ENCODE measurements at places on chromosomes 11 and 22.

- no peak for DNase-seq
Measured at GRCh38 chr11:112300094-112300786, 39.6 kb upstream of the PLET1 start.

DNA sequence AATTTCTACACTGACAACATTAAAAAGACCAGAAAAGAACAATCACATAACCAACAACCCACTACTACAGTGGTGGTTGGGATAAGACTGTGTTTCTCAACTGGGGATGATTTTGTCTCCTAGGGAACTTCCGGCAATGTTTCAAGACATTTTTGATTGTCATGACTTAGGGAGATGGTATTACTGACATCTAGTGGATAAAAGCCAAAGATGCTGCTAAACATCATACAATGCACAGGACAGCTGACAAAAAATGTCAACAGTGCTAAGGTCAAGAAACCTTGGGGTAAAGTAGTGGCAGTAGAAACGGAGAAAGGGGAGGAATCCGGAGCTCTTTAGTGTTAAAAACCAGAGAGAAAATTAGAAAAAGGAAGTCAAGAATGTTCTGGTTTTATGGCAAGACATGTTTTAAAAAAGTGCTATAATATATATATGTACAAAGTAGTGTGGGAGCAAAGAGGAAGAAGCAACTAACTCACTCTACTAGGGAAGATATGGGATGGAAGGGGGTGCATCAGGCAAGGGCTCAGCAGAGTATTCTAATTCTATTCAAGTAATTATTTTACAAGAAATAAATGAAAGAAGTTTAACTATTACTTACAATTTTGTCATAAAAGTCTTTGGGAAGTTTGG, 37.2 kb downstream of the CKAP5 start:
- DNase-seq = no peak

GRCh38 chr22:37701141-37701786, 4.4 kb downstream of the TRIOBP start:
- DNase-seq = no peak

DNA sequence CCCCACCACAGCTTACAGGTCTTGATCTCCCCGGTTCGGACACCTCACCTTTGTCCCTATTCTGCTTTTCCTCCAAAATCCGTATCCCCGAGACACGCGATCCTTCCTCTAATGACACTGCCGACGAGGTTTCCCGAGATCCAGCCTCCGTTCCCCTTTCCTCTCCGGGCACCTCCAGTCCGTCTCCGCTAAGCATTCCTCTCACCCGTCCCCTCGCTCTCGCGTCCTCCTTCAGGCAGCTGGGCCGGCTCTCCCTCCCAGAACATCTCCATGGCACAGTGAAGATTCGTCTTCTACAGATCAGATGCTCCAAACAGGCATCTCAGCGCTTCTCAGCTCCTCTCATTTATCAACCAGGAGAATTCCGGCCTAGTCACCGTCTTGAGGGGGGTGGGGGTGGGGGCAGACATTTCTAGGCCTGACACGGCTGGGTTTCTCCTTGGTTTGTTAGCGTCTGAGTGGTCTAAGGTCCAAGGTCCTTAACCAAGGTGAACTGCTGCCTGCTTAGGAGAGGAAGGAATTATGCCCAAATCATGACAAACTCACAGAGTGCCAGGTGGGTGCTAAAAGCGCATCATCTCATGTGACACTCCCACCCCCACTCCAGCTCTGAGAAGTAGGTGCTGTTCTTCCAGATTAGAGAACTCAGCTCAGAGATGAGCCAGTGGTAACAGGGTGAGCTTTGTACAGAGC, at the start of gene SPTBN2:
SPTBN2 (minus strand) TSS at position 524 of the 693 bp plus-strand sequence. CDS start 7,976 bp downstream, outside the sequence.
- DNase-seq = no peak

DNA sequence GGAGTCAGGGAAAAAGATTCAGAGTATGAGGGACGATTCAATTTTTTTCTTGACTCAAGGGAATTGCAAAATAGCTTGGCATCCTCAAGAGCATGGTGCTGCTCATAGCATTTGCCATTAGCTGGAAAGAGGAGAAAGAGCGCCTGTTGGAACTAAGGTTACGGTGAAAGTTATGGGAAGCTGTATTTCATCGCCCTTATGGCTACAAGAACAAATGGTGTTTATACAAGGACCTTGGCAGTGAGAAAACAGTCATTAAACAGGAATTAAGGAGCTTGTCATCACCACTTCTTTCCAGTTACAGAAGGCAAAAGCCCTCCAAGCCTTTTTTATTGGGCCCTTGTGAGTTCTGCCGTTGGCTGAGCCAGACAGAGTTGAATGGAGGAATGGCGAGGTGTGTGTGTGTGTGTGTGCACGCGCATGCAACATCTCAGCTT, 74.2 kb downstream of the ALX4 start:
- no peak for DNase-seq

- no peak for DNase-seq
Measured at GRCh38 chr11:125398475-125398874, 97.6 kb downstream of the FEZ1 start.

DNA sequence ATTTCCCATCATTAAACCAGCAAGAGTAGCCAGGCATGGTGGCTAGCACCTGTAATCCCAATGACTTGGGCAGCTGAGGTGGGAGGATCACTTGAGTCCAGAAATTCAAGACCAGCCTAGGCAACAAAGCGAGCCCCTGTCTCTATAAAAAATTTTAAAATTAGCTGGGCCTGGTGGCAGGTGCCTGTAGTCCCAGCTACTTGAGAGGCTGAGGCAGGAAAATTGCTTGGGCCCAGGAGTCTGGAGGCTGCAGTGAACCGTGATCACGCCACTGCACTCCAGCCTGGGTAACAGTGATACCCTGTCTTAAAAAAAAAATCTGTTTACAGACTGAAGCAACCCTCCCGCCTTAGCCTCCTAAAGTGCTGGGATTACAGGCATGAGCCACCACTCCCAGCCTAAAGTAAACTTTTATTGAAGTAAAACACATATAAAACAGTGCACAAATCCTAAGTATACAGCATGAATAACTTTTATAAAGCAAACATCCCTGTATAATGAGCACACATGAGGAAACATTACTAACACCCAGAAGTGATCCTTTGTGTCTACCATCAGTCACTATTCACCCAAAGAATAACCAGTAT, 12.6 kb downstream of the UCP3 start:
- no peak for DNase-seq

GRCh38 chr11:88520391-88520790, 182.9 kb upstream of the CTSC start:
- DNase-seq = no peak

- DNase-seq = no peak
Measured at GRCh38 chr11:79520086-79520485, 79.3 kb upstream of the TENM4 start.

- DNase-seq = no peak
Measured at GRCh38 chr11:7692426-7692825, 13.9 kb downstream of the OVCH2 start.

GRCh38 chr11:97363331-97363730, 973.5 kb downstream of the JRKL start:
- no peak for DNase-seq

DNA sequence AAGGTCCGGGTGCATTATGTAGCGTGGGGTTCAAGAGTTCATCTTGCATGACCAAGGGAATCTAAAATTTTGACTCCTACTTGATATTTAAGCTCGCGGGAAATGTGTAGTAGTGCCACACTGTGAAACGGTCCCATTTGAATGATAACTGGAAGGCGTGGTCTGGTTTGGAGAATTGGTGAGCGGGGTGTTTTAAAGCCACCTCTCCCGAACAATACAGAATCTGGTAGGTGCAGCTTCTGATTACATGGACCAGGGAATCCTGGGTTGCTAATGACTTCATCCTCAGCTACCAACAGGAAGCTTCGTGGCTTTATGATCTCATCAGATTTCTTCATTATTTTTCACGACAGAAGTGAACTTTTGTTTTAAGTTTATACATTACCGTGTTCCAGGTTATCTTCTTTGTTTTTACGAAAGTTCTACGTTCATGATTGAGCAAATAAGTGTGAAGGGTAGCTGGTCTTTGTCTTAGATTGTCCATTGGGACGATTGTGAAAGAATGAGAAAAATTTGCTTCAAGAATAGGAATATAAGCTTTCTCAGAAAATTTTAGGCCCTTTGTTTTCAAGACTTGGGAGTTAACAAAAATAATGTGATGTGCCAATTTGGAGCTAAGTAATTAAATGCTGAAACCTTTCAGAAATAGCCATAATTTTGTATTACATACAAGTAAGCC, 1.7 kb downstream of the QSER1 start:
- DNase-seq = peak; percentile 9

GRCh38 chr11:18608376-18608775, 8.8 kb downstream of the MISFA start:
- no peak for DNase-seq

DNA sequence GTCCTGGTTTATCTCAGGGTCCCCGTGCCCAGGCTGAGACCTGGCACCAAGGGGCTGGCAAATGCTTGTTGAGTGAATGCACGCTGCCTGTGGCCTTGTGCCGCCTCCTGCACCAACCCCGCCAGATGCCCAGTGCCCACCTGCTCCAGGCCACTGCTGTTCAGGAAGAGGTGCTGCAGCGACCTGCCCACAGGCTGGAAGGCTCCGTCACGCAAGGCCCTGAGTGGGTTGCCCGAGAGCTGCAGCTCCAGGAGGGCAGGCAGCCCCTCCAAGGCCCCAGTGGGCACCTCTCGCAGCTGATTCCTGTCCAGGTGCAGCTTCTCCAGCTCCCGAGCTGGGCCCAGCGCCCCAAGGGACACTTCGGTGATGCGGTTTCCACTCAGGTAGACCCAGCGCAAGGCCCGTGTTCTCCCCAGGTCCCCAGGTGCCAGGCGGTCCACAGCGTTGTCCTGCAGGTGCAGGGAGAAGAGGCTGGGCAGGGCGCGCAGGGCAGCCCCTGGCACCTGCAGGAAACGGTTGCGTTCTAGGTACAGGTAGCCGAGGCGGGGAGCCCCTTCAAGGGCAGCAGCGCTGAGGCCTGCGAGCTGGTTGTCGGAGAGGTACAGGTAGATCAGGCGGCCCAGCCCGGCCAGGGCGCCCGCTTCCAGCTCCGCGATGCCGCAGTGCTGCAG, 3.6 kb downstream of the CHADL start:
- DNase-seq = no peak

DNA sequence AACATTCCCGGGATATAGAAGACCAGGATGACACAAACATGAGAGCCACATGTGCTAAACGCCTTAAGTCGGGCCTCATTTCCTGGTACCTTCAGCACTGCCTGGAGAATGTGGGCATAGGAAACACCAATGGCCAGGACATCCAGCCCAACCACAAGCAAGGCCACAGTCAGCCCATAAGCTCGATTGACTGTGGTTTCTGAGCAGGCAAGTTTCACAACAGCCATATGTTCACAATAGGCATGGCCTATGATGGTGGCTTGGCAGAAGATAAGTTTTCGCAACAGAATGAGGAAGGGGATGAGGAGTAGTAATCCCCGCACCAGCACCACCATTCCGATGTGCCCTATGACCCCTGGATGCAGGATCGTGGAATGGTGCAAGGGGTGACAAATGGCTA, 26.9 kb upstream of the OR56A1 start:
- no peak for DNase-seq

GRCh38 chr22:45528046-45528445, 25.4 kb downstream of the FBLN1 start:
- DNase-seq = no peak

- DNase-seq = peak; percentile 66
Measured at GRCh38 chr11:35247428-35247827, 108.5 kb downstream of the CD44 start.

DNA sequence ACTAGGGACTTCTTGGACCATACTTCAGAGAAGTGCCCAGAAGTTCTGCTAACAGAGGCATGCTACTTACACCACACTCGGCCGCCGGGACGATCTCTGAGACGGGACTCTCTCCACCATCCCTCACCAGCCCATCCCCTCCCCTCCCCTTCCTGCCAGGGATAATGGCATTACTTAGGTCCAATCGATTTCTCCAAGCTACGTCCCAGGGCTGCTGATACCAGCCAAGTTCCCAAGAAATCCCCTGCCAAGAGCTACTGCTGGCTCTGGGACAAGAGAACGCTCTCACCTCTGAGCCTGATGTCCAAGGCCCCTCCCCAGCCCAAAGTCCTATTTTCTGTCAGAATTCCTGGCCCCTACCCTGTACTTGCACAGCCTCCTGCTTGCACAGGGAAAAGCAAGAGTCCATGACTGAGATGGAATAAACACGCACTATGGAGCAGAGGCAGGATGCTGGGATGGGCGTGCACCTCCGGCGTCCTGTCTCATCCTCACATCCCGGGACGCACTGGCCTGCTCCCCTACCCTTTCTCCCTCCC, 42.7 kb downstream of the GDPD5 start:
- no peak for DNase-seq

- no peak for DNase-seq
Measured at GRCh38 chr11:27795955-27796861, 96.0 kb upstream of the BDNF start.

- no peak for DNase-seq
Measured at GRCh38 chr22:31081963-31082605, 966 bp downstream of the SMTN start.

DNA sequence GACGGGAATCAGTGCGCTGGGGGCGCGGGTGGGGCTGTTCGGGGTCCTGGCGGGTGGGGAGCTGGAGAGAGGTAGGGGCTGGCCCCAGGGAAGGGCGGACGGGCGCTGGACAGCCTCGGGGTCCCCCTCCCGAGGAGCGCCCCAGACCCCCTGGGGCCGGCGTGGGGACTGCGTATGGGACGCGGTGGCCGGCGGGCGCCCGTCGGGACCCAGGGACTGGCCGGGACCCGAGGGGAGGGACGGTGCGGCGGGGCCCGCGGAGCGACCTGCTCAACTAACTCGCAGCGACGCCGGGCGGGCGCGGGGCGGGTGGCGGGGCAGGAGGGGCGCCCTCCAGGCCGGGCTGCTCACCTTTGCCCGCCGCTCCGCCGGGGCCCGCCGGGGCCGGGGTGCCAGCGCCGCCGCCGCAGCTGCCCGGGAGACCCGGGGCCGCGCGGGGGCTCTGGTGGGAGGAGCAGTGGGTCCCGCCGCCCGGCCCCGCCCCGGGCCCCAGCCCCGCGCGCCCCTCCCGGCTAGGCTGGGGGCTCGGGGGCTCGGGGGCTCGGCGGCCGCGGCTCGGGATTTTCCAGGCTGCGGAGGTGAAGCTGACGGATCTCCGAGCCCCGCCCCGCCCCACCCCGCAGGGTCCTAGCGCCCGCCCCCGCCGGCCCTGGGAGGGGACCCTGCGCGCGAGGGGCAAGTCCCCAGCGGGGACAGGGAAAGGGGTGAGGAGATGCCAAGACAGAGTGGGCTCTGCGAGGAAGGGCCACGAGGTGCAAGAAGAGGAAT, 12.3 kb downstream of the STARD10 start:
- DNase-seq = peak; percentile 65

DNA sequence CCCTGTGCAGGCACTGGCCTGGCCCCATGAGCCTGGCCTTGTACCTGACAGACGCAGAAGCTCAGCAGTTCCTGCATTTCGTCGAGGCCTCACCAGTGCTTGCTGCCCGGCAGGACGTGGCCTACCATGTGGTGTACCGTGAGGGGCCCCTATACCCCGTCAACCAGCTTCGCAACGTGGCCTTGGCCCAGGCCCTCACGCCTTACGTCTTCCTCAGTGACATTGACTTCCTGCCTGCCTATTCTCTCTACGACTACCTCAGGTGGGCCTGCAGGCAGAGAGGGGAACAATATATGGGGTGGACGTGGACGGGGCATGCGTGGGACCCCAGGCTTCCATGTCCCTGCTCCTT, 4.9 kb downstream of the LARGE2 start:
- no peak for DNase-seq

Data from stimulated activated naive CD4-positive, alpha-beta T cell (primary cell).